ENCODE measurements at places on chromosomes 1 and 21. TPM values are rescaled to one million over a fixed set of nuclear protein-coding genes. Genes with fewer than 3 reads are reported as not detected.

The ZNF648 gene
- not detected for total RNA-seq

The S100A7 gene
- not detected for total RNA-seq

The OR6K3 gene
- not detected for total RNA-seq

The ELF3 gene
- total RNA-seq: 0.32 TPM

The FAM131C gene
- total RNA-seq: not detected

The ATP6V1G3 gene
- total RNA-seq: 0.43 TPM

The TMCC2 gene
- 3.2 TPM for total RNA-seq

The TEKT2 gene
- not detected for total RNA-seq

The NIBAN1 gene
- total RNA-seq: 58.9 TPM

The LMOD1 gene
- total RNA-seq: 50.1 TPM

The TSTD1 gene
- 1.6 TPM for total RNA-seq

The PROX1 gene
- under 0.01 TPM for total RNA-seq

The CHODL gene
- under 0.01 TPM for total RNA-seq
